Activated naive CD8-positive, alpha-beta T cell treated with anti-CD3 and anti-CD28 coated beads, Interleukin-2, amount 50 U/mL, for 24 hours (primary cell): ENCODE measurements at places on chromosomes 4 and X.

- H3K27ac ChIP-seq, result no peak overlapping the region
- DNase-seq, result no peak
- no peaks in the 10 kb centered on the region for H3K4me1 ChIP-seq
- no peaks in the 10 kb centered on the region for H3K27me3 ChIP-seq
- no peak overlapping the region for H3K4me3 ChIP-seq
Measured at GRCh38 chr4:146252969-146253611, 38.8 kb downstream of the REELD1 start.

GRCh38 chrX:104343428-104344129, 88.8 kb upstream of the ESX1 start:
- no peak overlapping the region for H3K27ac ChIP-seq
- no peak overlapping the region for H3K4me3 ChIP-seq
- H3K27me3 ChIP-seq, result peaks cover 8% of the 10 kb centered on the region
- no peaks in the 10 kb centered on the region for H3K36me3 ChIP-seq

- DNase-seq, result peak; percentile 37
- H3K4me1 ChIP-seq, result peaks cover 24% of the 10 kb centered on the region
- H3K27me3 ChIP-seq, result no peaks in the 10 kb centered on the region
- H3K27ac ChIP-seq, result peak overlapping the region; percentile 60
- peaks cover 4% of the 10 kb centered on the region for H3K36me3 ChIP-seq
Measured at GRCh38 chrX:17535229-17535628, 160.2 kb downstream of the NHS start.

GRCh38 chr4:32789026-32789608, 2068.9 kb downstream of the PCDH7 start:
- H3K27me3 ChIP-seq, result no peaks in the 10 kb centered on the region
- no peak overlapping the region for H3K4me3 ChIP-seq
- DNase-seq, result no peak
- no peaks in the 10 kb centered on the region for H3K36me3 ChIP-seq
- no peaks in the 10 kb centered on the region for H3K4me1 ChIP-seq
- no peak overlapping the region for H3K27ac ChIP-seq

DNA sequence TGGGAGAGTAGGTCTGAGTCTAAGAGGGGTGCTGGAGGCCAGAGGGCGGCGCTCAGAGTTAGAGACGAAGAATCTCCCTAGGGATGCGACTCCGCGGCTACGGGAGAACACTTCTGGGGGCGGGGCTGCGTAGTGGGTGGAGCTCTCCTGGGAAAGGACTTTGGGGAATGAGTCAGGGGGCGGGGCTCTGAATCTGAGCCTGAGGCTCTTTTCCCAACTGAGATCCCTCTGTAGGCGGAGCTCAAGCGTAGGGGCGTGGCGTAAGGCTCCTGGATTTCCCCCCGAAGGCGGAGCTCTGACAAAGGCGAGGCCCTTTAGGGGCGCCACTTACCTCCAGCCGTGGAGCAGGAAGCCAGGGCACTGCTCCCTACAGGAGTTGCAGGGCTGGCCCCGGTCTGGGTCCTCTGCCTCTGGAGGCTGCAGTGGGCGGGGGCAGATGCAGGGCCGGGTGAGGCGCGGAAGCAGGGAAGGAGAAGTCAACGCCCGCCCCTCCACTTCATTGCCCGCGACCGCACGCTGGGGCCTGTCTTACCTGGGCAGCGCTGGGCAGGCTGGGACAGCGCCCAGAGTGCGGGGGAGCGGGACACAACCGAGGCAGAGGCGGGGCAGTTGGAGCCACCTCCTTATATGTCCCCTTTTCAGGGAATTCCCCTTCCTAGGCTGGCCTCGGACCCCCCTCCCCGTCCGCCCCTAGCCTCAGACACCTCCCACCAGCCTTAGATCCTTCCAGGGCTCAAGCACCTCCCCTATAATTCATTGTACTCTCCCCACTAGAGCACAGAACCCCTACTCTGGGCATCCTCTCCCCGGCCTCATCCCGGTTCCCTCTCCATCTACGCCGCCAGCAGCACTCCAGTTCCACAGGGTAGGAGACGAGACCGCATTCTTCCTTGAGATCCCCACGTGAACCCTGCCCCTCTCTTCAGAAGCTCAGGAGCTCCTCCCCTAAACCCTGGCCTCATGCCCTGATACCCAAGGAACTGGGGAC, 1.6 kb downstream of the PRICKLE3 start:
- H3K4me3 ChIP-seq, result peak overlapping the region; percentile 82
- peak; percentile 48 for DNase-seq
- peaks cover 17% of the 10 kb centered on the region for H3K4me1 ChIP-seq

DNA sequence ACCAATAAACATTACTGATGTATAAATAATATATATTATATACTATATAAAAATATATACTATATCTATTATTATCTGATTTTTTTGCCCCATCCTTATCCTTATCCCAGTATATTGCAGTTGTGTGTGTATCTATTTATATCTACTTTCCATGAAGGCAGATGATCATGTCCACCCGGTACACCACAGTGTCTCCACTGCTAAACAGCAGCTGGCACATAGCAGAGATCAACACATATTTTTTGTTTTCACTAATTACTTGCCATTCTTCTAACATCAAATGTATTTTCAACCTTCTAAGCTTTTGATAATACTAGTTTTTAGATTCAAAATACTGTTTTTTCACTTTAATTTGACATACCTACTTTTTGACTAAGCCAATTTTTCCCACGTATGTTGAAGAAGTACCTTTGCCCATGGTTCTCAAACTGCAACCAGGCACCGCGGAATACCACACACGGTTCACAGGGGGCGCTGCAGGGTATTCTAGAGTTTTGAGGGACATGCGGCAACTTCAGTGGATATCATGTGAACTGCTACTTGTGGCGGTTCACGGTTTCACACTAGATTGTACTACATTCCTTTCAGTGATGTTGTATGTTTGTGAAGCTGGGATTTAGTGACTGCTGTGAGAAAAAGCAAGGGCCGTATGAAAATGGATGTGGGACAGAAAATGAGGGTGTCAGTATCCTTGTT, 182.5 kb upstream of the NPY2R start:
- H3K36me3 ChIP-seq, result no peaks in the 10 kb centered on the region
- H3K27ac ChIP-seq, result no peak overlapping the region
- no peak overlapping the region for H3K4me3 ChIP-seq
- H3K27me3 ChIP-seq, result peaks cover 4% of the 10 kb centered on the region
- H3K4me1 ChIP-seq, result no peaks in the 10 kb centered on the region
- DNase-seq, result peak; percentile 15

DNA sequence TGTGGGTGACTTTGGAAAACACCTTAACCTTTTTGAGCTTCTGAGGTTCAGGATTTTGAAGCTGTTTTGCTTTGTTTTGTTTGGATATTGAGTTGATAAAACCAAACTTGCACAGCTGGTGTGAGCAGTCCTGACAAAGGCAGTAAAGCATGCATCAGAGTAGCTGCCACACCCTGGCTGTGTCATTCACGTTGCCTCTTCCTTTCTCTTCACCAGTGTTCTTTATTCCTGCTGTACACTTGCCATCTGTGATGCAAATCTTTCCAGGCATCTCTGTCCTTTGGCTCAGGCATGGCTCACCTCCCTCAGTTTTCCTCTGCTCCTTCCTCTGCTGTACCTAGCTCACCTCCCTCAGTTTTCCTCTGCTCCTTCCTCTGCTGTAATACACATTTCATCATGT, 1850.2 kb upstream of the AGA start:
- no peak overlapping the region for H3K4me3 ChIP-seq
- no peak for DNase-seq
- H3K27me3 ChIP-seq, result no peaks in the 10 kb centered on the region
- H3K27ac ChIP-seq, result no peak overlapping the region

- H3K4me1 ChIP-seq, result no peaks in the 10 kb centered on the region
- no peak overlapping the region for H3K27ac ChIP-seq
- no peak for DNase-seq
- no peaks in the 10 kb centered on the region for H3K27me3 ChIP-seq
Measured at GRCh38 chr4:104205116-104205515, 289.6 kb downstream of the CXXC4 start.

- no peaks in the 10 kb centered on the region for H3K4me1 ChIP-seq
- DNase-seq, result no peak
- no peaks in the 10 kb centered on the region for H3K36me3 ChIP-seq
- H3K27ac ChIP-seq, result no peak overlapping the region
- H3K27me3 ChIP-seq, result no peaks in the 10 kb centered on the region
Measured at GRCh38 chrX:35351795-35352483, 409.3 kb downstream of the FAM47B start.

DNA sequence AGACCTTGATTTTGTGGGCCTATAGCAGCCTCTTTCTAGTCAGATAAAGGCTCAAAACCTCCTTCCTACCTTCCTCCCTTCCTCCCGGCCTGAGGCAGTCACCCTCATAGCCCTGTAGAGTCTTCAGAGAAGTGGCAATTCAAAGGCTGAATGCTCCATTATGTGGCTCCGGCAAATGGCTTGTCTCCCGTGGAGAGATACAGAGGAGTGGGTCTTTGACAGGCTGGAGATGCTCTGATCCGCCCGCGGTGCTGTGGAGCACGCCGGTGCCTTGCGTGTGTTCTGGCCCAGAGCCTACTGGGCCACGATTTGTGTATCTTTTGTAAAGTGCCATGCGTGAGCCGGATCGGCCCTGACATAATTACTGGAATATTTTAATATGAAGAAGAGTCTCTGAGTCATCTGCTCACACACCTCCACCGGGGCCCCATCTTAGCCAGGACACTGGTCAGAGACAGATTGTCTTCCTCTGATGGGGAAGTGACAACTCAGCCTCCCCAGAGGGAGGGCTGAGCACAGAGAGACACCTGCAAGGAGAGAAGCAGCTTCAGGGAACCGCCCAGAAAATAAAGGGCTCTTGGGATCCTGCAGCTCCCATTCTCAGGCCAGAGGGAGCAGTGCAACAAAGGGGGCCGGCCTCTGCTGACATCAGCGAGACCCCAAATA, 88.7 kb downstream of the DCTD start:
- no peak overlapping the region for H3K4me3 ChIP-seq
- H3K27ac ChIP-seq, result no peak overlapping the region

- DNase-seq, result no peak
- H3K4me3 ChIP-seq, result no peak overlapping the region
- H3K36me3 ChIP-seq, result peaks cover 21% of the 10 kb centered on the region
- H3K27ac ChIP-seq, result no peak overlapping the region
- H3K27me3 ChIP-seq, result no peaks in the 10 kb centered on the region
Measured at GRCh38 chr4:119240568-119240967, 28.1 kb downstream of the USP53 start.

DNA sequence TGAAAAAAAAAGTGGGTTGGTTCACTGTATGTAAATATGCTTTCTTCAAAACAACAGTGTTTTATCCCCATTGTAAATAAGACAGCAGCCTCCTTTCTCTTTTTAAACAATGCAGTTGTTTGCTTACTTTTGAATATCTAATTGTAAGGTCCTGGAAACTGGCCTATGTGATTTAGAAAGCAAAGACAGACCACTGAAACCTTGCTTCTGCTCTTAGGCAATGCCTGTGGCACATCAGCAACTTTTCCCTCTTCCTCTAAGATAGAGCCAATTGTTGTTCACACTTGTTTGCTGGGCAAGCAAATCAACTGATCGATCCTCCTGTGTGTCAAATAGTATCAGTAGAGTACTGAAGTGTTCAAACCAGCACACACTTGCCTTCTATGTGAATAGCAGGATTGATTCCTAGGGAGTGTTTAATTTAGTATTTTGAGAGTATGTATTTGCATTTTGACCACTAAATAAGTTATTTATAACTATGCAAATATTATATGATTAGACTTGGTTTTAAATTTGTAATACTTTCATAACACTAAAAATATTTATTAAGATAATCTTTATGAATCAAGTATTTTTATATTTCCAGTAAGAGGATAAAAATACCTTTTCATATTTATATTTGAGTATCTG, 55.4 kb upstream of the GRPR start:
- no peak overlapping the region for H3K4me3 ChIP-seq
- H3K4me1 ChIP-seq, result no peaks in the 10 kb centered on the region
- no peaks in the 10 kb centered on the region for H3K27me3 ChIP-seq

- no peak overlapping the region for H3K4me3 ChIP-seq
- H3K36me3 ChIP-seq, result no peaks in the 10 kb centered on the region
- no peaks in the 10 kb centered on the region for H3K4me1 ChIP-seq
- DNase-seq, result no peak
- H3K27me3 ChIP-seq, result no peaks in the 10 kb centered on the region
- H3K27ac ChIP-seq, result no peak overlapping the region
Measured at GRCh38 chr4:95049551-95050233, 291.9 kb downstream of the BMPR1B start.

GRCh38 chr4:112172180-112172579, 26.9 kb downstream of the FAM241A start:
- H3K4me3 ChIP-seq, result no peak overlapping the region
- no peaks in the 10 kb centered on the region for H3K27me3 ChIP-seq
- H3K27ac ChIP-seq, result no peak overlapping the region
- DNase-seq, result no peak
- H3K4me1 ChIP-seq, result peaks cover 54% of the 10 kb centered on the region

- no peak overlapping the region for H3K27ac ChIP-seq
- no peak for DNase-seq
- H3K36me3 ChIP-seq, result no peaks in the 10 kb centered on the region
- no peaks in the 10 kb centered on the region for H3K27me3 ChIP-seq
- H3K4me1 ChIP-seq, result no peaks in the 10 kb centered on the region
Measured at GRCh38 chr4:91471280-91471679, 832.5 kb upstream of the GRID2 start.

GRCh38 chrX:106159861-106160282, 8.2 kb upstream of the PWWP3B start:
- no peak for DNase-seq
- H3K4me3 ChIP-seq, result no peak overlapping the region
- no peak overlapping the region for H3K27ac ChIP-seq
- H3K27me3 ChIP-seq, result no peaks in the 10 kb centered on the region
- H3K36me3 ChIP-seq, result no peaks in the 10 kb centered on the region
- H3K4me1 ChIP-seq, result no peaks in the 10 kb centered on the region

DNA sequence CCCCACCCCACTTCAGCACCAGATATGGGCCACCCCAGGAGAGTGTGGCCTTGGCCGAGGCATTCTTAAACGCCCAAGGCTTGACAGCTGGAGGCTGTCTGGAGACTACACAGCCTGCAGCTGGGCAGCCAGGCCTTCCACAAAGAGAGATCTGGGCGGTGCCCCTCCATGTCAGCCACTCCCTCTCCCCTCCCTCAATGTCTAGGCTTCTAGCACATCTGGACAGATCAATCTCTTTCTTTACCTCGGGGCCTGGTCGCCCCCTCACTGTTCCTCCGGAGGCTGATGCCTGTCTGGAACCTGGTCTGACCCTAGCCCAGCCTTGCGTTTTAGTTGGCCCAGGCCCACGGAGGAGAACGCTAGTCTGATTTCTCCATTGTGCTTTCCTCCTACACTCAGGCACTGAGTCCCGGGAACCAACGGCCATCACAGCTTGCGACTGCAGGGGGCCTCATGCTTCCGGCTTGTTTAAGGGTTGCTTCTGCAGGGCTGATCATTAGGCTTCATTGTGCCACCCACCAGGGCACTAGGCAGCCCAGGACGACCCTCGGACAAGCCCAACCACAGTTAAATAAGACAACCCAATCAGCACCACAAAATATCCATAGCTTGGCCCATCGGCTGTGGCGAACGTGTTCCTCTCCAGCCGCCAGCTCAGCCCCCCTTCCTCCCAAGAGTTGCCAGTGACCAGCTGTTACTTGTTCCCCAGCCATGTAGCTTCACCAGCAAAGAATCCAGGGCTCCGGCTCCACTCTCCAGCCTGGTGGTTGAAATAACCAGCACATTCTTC, 200.6 kb downstream of the BCOR start:
- peaks cover 17% of the 10 kb centered on the region for H3K27me3 ChIP-seq
- H3K36me3 ChIP-seq, result no peaks in the 10 kb centered on the region
- H3K4me3 ChIP-seq, result no peak overlapping the region
- H3K4me1 ChIP-seq, result peaks cover 7% of the 10 kb centered on the region

GRCh38 chr4:133149364-133149695, 236 bp downstream of the PCDH10 start:
- H3K4me1 ChIP-seq, result peaks cover 27% of the 10 kb centered on the region
- no peak overlapping the region for H3K27ac ChIP-seq
- DNase-seq, result no peak
- peaks cover 8% of the 10 kb centered on the region for H3K36me3 ChIP-seq
- peak overlapping the region; percentile 67 for H3K4me3 ChIP-seq
- peaks cover 78% of the 10 kb centered on the region for H3K27me3 ChIP-seq
